ENCODE measurements at places on chromosomes 7 and 10.

DNA sequence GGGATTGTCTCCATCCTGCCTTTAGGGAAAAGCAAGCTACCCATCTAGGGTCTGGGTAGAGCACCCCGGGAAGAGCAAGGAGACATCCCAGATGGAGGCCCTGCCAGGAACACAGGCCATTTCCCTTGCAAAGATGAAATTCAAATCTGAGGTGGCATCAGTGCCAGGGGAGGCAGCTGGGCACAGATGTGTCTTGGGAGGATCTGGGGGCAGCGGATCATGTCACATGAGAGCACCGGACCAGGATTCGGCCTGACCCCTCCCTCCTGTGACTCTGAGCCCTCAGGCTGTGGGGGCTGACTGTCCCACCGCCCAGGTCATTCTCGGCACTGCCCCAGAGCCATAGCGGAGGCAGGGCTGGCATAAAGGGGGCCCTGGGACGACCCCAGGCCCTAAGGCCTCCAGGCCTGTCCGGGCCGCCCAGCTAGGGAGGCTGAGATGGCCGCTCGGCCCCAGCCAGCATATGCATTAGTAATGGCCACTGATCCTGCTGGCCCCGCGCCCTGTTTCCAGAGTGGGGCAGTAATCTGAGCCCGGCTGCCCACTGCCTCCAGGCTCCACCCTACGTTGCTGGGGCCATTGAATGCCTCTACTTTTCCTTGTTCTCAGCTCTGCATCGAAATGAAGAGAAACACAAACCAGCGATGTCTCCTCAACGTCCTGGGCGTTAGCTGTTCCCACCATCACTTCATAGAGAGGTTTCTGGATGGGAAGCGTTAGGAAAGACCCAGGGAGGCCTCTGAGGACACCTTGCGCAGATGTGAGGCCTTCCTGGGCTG lies 148.5 kb downstream of the UBE2H start:
- no peak for DNase-seq

DNA sequence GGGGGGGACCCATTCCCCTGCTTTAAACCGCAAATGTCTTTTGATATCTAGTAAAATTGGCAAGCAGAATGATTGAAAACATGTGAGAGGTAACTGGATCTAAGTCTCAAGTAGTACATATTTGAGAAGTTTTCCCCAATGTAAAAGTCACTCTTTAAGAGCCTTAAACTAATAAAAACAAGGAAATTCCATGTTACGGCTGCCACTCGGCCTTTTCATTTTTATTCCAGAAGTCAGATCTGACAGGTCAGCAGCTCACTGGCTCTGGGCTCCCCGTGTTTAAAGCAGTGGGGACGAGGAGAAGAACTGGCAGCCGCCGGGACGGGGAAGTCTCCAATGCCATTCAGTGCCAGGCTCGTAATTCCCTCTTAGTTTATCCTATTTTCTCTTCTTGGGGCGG lies 80.7 kb downstream of the CUX1 start:
- DNase-seq = no peak

- DNase-seq = no peak
Measured at GRCh38 chr10:10869592-10869991, 148.1 kb upstream of the CELF2 start.

DNA sequence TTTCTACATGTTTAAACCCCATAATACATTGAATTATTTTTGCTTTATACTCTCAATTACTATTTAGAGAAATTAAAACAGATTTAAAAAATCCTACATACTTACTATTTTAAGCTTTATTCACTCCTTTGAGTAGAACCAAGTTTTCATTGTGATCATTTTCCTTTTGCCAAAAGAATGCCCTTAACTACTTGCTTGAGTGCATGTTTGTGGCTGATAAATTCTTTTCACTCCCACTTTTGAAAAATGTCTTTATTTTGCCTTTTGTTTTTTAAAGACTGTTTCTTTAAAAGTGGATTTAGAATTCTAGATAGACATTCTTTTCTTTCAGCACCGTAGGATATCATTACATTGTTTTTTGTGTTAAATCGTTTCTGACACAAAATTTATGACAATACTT lies 22.3 kb upstream of the AGR3 start:
- DNase-seq = no peak

DNA sequence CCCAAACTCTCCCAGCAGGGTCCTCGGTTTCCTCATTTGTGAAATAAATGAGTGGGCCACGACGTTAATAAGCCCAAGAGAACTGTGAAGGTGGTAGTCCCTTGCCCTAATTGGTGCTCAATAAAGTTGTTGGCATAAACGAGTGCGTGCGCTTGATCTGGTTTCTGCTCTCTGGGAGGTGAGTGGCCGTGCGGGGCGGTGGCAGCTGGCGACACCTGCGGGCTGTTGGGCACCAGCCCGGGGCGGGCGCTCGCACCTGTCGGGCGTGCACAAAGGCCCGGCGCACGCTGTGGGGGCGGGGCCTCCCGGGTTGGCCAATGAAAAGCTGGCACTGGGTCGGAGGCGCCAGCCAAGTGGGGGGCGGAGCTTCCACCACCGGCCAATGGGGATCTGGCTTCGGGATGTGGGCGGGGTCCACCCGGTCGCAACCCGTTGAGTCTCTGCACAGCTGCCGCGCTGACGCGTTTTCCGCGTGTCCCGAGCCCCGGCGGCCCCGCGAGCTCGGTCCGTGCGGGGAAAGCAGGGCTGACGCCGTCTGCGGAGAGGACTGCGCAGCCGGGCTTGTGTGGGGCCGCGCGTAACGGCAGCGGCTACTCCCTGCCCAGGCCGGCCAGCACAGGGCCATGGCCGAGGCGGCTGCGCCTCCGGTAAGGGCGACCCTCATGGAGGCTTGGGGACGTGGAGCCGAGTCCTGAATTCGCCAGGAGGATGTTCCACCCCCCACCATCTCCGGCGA lies 23.0 kb downstream of the ZNF783 start:
- DNase-seq = peak; percentile 97

GRCh38 chr10:63133821-63134557 lies 861 bp downstream of the NRBF2 start:
- DNase-seq = no peak

- DNase-seq = peak; percentile 68
Measured at GRCh38 chr10:21496343-21497176, 28.9 kb downstream of the SKIDA1 start.

GRCh38 chr7:27576360-27576944 lies 86.2 kb downstream of the HIBADH start:
- peak; percentile 17 for DNase-seq

Measured in germinal center (tissue), 1 donor.